ENCODE measurements at places on chromosomes 3 and 15.
A peak's percentile ranks its signal among the peaks of the same experiment; 100 is the strongest.

GRCh38 chr3:48553361-48553760 is 3.2 kb downstream of the PFKFB4 start:
- no peak overlapping the region for H3K4me3 ChIP-seq
- no peaks in the 10 kb centered on the region for H3K36me3 ChIP-seq
- no peak overlapping the region for H3K27ac ChIP-seq

DNA sequence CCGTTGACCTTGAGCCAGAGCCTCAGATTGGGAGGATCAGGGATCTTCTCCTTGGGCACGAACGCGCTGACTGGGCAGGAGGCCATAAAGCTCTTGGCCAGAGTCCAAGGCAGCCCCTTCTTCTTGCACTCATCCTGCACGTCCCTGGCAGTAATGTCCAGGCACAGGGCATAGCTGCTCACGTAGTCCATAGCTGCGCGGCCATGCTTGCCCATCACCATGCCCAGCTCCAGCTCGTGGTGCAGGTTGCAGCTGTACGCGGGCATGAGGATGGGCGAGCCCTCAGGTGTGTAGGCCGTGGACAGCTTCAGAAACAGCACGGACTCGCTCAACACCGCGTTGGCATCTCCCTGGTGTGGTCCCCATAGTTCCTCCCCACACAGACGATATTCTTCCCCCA is 17.9 kb upstream of the RPLP1 start:
- no peaks in the 10 kb centered on the region for H3K36me3 ChIP-seq
- no peak overlapping the region for H3K4me3 ChIP-seq
- no peak for DNase-seq
- no peaks in the 10 kb centered on the region for H3K4me1 ChIP-seq

- H3K27me3 ChIP-seq: no peaks in the 10 kb centered on the region
- DNase-seq: no peak
- no peak overlapping the region for H3K27ac ChIP-seq
- no peak overlapping the region for H3K4me3 ChIP-seq
- no peaks in the 10 kb centered on the region for H3K36me3 ChIP-seq
These were observed 196.2 kb upstream of the MRPL3 start for GRCh38 chr3:131699001-131699400.

DNA sequence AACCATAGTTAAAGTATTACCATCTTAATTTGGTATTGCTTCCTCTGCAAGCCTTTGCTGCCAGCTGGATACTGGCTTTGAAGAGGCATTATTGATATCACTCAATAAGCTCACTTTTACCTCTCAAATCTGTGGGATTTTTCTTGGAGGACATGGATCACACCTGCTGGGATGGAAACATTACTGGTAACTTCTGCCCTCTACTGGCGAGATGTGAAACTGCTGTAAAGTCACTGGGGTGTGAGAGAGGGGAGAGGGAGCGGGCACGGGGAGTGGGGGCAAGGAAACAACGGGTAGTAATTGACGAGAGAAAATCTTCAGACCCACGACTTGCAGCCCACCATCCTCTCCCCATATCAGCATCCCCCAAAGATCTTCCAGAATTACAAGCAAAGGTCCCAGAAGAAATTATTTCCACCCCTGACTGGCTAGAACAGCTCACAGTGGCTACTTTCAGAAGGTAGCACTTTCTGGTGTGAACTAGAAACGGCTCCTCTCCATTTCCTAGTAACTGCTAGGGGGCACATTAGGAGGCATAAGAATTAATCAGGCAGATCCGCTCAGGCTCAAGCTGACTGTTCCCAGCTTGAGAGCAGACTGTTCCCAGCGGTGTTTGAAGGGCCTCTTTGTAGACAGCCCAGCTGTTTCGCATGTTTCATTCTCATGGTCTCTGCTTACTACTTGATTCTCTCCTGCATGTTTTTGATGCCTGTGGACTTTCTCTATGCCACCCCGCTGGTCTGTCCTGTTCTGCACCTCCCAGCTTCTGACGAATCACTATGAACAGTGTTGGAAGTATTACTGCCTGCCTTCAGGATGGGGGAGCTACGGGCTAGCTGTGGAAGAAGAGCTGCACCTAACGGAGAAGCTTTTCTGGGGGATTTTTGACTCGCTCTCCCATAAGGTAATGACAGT is 230.4 kb upstream of the CHRM5 start:
- DNase-seq: no peak
- no peaks in the 10 kb centered on the region for H3K27me3 ChIP-seq
- H3K4me3 ChIP-seq: no peak overlapping the region
- H3K27ac ChIP-seq: no peak overlapping the region
- no peaks in the 10 kb centered on the region for H3K4me1 ChIP-seq

DNA sequence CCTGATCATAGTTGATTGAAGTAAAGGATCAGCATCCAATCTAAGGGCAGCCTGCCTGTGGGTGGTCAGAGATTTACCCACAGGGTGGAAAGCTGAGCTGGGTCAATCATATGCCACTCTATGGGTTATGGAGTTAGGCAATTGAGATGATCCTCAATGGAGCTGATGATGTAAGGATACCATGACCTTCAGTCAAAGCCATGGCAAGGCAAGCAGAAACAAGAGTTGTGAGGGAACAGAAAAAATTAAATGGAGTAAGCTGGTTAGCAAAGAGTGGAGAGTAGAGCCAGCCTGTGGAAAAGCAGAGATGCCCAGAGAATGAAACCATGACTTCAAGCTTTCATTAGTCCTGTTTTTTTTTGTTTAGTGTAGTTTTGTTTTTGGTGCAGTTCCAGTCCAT is 5.7 kb upstream of the IQGAP1 start:
- no peak overlapping the region for H3K27ac ChIP-seq
- no peak for DNase-seq
- no peak overlapping the region for H3K4me3 ChIP-seq
- no peaks in the 10 kb centered on the region for H3K4me1 ChIP-seq
- H3K27me3 ChIP-seq: no peaks in the 10 kb centered on the region
- H3K36me3 ChIP-seq: no peaks in the 10 kb centered on the region

GRCh38 chr3:58754074-58754473 is 87.5 kb upstream of the FAM3D start:
- H3K36me3 ChIP-seq: no peaks in the 10 kb centered on the region
- no peak overlapping the region for H3K27ac ChIP-seq
- DNase-seq: no peak
- no peaks in the 10 kb centered on the region for H3K27me3 ChIP-seq

DNA sequence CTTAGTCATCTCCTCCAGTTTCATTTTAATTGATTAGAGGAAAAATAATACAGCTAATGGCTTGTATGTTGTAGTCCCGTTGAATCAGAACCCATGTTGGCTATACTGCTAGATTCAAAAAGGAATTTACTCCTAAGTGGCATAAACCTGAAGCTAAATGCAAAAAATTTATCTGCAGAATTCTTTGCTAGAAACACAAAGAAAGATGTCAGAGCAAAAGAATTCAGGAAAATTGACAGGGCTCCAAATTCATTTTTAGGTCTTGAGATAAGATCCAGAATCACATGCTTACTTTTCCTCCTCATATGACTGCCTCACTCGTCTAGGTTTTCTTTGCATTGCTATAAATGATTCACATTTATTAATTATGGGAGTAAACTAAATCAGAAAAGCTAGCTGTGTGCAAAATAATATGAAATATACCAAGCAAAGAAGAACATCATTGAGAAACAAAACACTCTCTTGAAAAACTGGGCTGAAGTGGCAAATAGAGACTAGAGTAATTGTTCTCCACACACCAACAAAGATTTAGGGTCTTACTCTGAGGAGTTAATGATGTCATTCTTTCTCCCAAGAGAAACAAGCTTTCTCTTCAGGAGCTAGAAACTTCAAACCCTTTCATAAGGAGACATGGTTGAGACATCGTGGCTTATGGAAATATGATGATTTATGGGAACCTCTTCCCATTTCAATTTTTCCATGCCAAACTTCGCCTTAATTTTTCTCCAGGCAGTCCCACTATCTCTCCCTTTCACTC is 94.8 kb upstream of the FEZF2 start:
- H3K4me1 ChIP-seq: no peaks in the 10 kb centered on the region
- no peak overlapping the region for H3K27ac ChIP-seq
- no peak for DNase-seq
- H3K36me3 ChIP-seq: no peaks in the 10 kb centered on the region

DNA sequence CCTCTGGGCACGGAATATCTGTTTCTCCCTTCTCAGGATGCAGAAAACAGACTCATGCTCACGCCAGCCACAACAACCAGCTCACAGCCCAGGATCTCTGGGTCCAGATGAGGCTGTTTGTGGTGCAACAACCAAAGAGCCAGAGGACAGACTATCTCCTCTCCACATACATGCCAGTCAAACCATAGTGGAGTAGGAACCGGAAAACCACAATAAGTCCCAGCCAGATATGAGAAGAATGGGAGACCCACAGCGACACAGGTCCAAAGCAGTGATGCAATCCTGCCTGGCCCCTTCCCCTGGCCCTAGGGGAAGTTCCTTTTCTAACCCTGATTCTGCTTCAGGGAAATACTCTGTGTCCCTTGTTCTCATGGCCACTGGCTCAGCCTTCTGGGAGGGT is 27.6 kb downstream of the MEX3B start:
- peaks cover 23% of the 10 kb centered on the region for H3K4me1 ChIP-seq
- no peaks in the 10 kb centered on the region for H3K36me3 ChIP-seq
- DNase-seq: no peak
- H3K4me3 ChIP-seq: no peak overlapping the region
- H3K27me3 ChIP-seq: no peaks in the 10 kb centered on the region

DNA sequence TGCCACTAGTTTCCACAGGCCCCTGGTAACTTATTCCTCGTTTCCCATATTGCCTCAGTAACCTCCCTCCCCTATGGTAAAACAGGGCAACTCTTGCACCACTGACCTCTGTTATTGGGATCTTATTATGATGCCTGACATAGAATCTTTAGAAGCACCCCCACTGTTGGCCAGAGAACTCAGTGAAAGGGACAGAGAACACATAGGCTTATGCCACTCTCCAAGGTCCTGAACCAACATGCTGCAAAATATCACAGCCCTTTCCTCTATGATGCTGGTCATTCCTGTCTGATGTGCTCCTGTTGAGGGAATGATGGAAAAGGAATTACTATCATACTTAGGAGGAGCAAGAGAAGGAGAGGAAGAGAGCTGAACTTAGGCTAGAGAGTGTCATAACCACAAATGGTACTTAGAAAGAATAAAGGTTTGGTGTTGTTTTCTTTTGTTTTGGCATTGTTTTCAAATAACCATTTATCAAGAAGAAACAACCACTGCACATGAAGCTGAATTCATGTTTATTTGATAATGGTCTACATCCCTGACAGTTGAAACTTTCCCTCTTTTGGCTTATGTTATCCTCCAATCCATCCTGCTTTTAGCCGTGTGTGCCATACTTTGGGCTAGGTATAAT is 330.2 kb downstream of the EPHB1 start:
- H3K36me3 ChIP-seq: no peaks in the 10 kb centered on the region
- no peak overlapping the region for H3K4me3 ChIP-seq
- H3K27ac ChIP-seq: no peak overlapping the region
- no peaks in the 10 kb centered on the region for H3K27me3 ChIP-seq
- no peaks in the 10 kb centered on the region for H3K4me1 ChIP-seq

DNA sequence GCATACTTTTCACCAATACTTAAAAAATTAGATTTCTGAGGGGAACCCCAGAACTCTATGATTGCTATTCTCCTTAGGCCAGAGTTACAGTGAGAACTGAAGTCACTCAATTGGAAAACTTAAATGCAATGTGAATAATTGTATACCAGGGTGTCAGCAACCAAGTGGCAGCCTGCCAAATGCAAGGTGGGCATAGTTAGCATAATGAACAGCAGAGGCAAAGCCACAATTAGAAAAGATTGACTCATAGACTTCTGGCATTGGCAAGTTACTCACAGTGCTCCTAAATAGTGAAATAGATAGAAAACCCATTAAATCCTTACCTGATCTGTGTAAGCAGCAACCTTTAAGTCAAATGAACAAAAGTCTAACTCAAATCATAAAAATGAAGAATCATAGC is 94.9 kb downstream of the BCHE start:
- H3K4me3 ChIP-seq: no peak overlapping the region
- H3K36me3 ChIP-seq: no peaks in the 10 kb centered on the region
- DNase-seq: no peak
- H3K4me1 ChIP-seq: no peaks in the 10 kb centered on the region
- no peak overlapping the region for H3K27ac ChIP-seq
- H3K27me3 ChIP-seq: no peaks in the 10 kb centered on the region

DNA sequence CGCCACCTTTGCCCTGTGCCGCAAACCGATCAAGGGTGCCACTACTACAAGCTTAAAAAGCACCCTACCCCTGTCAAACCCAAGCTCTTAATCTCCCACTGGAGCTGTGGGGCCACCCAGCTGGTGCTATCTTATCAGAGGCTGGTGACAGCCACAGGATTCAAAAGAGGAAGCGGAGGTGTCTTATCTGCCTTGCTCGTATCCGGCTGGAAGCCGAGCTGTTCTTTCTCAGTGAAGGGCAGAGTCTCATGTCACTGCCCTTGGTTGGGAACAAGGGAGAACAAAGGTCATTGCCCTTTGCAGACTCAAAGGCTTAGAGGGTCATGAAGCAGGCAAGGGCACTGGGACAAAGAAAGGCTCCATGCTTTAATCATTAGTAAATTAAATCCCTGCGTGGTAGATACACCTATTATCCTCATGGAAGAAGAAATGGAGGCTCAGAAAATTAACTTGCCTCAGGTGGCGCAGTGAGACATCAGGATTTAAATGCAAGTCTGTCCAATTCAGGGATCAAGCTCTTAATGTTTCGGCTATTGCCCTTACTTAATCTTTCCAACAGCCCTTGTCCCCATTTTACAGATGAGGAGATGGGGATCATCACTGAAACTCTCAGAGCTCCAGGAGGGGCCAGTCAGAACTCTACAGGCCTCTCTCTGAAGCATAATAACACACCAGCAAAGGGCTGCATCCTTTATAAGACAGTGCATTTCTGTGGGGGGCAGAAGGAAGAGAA is 360.0 kb upstream of the PROK2 start:
- no peaks in the 10 kb centered on the region for H3K4me1 ChIP-seq
- no peaks in the 10 kb centered on the region for H3K27me3 ChIP-seq
- no peak overlapping the region for H3K4me3 ChIP-seq
- DNase-seq: no peak

DNA sequence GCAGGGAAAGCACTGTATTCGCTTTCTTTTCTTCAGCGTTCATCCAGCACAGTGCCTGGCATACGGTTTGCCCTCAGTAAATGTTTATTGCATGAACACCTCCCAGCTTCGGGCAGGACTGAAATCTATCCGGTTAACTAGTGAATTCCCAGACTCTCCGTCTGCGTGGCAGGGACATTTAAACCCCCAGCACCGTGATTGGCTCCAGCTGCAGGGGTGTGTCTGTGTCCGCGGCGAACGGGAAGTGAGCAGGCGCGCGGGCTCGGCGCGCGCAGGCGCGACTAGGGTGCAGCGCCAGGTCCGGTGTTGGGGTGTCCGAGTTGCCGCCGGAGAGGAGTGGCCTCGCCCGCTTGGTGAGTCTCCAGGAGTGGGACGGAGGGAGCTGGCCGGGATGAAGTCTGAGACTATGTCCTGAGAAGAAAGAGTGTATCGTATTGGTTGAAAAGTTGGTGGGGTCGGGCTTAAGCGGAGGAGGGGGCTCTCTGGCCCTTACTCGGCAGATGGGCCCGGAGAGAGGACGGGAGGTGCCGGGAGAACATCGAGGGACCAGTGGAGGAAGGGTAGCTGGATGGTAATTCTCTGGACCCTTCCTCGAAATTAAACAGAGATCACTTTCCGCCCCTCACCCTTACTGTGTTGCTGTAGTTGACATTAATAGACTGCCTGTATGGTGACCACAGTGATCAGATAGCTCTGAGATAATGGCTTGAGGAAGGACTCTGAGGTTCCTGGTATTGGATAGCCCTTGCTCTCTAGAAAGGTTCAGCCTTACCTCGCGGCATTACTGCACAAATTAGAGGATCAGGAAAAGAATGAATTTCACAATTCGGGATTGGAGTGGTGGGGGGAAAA is at the start of gene SNAP23:
TSS of gene SNAP23 (plus strand) at position 274 of the 852 bp plus-strand sequence. CDS start 16,213 bp downstream, outside the sequence.
- H3K27ac ChIP-seq: peak within 1 kb of the TSS; percentile 90
- H3K27me3 ChIP-seq: no peaks in the 10 kb centered on the region
- H3K4me1 ChIP-seq: peaks cover 36% of the 10 kb centered on the region
- H3K4me3 ChIP-seq: peak within 1 kb of the TSS; percentile 76
- no peaks in the 10 kb centered on the region for H3K36me3 ChIP-seq

Data from vagina (tissue), 2 donors.